ENCODE measurements at places on chromosomes 12 and 14.

GRCh38 chr12:69569236-69569635 lies 16.0 kb upstream of the CCT2 start:
- DNase-seq: no peak

DNA sequence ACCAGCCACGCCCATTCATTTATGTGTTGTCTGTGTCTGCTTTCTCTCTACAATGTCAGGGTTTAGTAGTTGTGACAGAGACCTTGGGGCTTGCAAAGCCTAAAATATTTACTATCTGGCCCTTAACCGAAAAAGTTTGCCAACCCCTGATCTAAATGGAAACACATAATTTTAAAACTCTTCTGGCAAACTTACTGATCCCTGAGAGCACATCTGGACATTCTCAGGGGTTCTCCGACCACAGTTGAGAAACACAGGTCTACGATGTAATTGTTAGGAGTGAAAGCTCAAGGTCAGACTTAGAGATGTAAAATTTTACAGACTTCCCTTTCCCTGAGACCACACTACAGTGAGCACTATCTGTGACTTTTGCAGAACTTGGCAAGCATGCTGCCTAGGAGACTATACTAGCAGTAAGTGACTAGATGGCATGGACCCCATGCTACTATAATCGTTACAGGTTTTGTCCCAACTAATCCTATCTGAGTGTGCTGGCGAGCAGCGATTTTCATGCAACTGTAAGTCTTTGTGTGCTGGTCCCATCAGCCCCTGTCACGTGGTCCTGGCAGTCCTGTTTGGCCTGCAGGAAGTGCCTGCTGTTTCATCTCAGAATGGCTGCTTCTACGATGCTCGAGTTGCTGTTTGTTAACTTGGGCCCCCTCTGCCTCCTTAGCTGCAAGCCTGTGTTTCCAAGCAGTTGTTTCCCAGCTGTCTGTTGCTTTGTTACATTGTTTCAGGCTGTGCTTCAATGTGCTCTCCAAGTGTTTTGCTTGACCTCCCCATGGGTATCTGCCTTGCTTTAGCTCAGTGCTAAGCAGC lies 21.6 kb downstream of the TMTC2 start:
- DNase-seq: peak; percentile 61

GRCh38 chr12:132121283-132121682 lies 22.8 kb downstream of the DDX51 start:
- no peak for DNase-seq

- DNase-seq: no peak
These were observed 221.3 kb downstream of the SLC6A15 start for GRCh38 chr12:84691266-84691665.

DNA sequence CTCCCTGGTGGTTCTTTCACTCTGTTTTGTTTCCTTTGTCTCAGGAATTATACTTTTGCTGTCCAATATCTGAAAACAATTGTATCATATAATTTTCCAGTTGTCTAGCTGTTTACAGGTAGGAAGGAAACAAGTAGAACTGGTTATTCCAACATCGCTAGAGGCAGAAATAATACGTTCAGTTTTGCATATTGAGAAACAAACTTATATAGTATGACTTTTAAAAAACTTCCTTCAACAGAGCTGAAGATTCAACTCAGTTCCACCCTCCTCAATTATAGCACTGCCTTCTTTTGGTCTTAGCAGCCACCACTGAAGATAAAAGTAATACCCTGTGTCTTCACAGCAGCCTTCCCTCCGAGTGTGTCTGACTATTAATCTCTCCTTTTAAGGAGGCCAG lies 214.3 kb downstream of the EFCAB11 start:
- DNase-seq: no peak

- DNase-seq: no peak
These were observed 24.1 kb downstream of the ANKRD13A start for GRCh38 chr12:110023059-110023980.

GRCh38 chr14:106662936-106663550 lies 1136.7 kb downstream of the TMEM121 start:
- no peak for DNase-seq

DNA sequence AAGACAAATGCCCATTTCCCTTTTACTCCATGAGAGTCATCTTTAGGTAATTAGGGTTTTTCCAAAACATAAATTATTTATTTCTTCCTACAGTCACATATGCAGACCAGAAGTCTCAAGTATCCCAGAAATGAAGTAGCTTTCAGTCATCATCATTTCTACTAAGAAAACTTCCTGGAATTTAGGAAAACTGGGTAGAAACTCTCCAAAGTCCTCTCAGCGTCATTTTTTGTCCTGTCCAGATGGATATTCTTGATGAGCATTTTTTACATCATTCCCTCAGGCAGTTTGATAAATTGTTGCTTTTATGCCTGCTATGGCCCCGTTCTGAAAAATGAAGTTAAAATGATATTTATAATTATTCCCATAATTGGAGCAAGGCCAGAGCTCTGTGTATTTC lies 93.9 kb upstream of the DCN start:
- no peak for DNase-seq

DNA sequence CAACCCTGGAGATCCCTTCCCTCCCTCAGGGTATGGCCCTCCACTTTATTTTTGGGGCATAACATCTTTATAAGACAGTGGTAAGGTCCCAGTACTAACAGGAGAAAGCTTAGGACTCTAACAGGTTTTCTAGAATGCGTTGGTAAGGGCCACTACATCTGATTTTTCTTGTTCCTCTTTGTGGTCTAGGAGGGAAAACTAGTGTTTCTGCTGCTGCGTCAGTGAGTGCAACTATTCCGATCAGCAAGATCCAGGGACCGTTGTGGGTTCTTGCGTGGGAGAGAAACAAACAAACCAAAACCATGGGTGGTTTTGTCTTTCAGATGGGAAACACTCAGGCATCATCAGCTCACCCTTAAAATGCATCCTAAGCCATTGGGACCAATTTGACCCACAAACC lies 123.6 kb upstream of the SLC16A7 start:
- no peak for DNase-seq

DNA sequence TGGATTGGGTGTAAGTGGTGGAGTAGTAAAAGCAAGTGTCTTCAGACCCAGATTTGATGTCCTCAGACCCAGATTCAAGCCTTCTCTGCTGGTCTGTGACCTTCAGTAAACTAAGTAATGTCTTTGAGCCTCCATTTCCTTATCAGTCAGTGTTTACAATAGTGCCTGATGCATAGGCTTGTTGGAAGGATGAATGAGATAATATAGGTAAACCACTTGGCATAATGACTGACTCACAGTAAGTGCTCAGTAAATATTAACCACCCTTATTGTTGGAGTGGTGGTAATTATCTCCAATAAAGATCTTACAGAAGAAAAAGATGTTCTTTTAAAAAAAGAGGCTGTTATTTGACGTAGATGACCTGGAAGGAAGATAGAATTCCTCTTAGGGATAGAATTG lies 86.2 kb downstream of the IGF1 start:
- no peak for DNase-seq

DNA sequence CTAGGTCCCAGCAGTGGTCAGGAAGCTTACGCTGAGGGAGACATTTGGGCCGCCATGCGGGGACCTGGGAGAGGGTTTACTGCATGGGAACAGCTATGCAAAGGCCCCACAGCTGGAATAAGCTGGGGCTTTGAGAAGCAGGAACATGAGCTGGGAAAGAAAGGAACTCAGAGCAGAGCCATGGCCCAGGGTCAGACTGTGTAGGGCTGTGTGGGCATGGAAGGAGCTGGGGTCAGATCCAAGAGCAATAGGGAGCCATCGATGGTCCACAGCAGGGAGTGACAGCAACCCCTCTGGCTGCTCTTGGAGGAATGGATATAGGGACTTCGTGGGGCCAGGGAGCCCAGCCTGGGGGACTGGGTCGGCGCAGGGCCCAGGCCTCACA lies 151.6 kb downstream of the ADGRD1 start:
- DNase-seq: no peak

DNA sequence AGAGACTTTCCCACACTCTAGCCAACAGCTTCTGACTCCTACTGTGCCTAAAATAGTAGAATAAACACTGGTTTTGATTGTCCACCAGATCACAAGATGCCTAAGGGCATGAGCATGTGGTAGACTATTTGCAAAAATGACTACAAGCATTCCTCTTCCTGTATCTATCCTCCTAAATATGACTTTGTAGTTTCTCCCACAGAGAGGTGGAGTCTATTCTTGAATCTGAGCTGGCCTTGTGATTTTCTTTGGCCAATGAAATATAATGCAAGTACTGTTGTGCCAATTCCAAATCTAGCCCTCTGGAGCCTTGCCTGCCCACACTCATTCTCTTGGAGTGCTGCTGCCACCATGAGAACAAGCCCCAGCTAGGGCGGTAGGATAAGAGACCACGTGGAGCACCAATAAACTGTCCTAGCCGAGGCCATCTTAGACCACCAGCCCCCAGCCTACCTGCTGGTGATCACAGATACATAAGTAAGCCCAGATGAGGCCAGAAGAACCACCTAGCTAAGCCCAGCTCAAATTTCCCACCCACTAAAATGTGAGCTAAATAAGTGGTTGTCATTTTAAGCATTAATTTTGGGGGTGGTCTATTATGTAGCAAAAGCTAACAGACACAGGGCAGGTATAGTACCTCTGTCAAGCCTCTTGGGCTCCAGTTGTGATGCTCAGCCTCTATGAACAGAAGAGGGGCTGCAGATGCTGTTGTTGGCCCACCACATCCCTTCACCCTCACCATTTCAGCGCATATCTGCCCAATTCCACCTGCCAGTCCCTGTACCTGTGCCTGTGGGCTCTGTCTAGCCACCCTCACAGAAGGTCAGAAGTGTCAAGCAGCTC lies 17.9 kb downstream of the ZFP36L1 start:
- no peak for DNase-seq

DNA sequence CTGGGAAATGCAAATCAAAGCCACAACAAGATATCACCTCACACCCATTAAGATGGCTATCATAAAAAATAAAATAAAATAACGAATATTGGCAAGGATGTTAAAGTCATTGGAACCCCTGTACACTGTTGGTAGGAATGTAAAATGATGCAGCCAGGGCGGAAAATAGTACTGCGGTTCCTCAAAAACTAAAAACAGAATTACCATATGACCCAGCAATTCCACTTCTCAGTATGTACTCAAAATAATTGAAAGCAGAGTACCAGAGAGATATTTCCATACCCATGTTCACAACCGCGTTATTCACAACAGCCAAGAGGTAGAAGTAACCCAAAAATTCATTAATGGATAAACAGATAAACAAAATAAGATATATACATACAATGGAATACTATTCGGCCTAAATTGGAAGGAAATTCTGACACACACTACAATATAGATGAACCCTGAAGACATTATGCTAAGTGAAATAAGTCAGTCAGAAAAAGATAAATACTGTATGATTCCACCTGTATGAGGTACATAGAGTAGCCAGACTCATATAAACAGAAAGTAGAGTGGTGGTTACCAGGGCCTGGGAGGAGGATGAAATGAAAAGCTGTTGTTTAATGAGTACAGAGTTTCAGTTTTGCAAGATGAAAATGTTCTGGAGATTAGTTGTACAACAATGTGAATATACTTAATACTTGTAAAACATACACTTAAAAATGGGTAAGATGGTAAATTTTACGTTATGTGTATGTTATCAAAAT lies 84.6 kb downstream of the TXNDC16 start:
- DNase-seq: no peak

DNA sequence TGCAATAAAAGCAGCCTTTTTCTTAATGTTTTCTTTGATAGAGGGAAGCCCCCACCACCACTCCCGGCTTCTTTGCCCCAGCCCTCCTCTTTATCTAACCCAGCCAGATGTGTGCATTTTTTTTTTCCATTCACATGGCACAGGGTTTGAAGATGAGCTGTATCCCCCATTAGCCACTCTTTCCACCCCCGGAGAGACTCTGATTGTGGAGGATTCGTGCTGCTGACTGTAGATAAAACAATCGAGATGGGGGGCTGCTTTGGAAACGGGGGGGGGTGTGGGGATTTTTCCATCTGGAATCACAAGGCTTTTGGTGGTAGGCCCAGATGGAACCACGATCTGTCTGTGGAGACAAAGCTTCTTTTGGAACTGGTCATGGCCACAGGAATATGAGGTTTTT lies 46.2 kb upstream of the VASH1 start:
- DNase-seq: no peak

DNA sequence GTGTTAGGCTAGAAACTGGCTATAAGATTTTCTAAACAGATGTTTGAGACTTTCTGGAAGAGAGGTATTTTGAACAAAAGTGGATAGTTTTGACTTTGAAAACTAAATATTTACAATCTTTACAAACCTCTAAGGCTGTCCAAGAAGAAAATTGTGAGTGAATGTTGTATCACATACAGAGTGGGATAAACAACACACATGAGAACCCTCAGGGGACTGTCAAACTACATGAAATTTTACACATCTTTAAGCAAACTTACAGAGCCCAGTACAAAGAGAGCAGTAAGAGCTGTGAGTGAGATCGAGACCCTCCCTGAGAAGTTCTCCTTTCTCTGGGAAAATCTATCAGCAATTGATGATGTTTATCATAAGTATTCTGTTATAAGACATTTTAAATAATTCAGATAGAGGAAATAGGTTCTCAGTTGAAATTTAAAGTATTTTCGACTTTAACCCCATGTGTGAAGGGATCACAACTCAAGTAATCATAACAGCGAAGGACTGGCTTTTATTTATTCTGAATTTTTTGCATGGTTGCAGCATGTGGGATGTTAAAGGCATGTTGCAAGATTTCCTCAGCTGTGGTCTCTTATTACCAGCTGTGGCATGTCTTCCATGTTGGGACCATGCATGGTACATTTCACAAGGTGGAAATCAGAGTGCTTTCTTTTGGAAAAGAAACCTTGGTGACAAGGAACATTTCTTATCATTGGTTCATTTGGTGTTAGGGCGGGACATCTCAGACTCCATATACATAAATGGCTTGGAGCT lies 264.0 kb upstream of the PRICKLE1 start:
- DNase-seq: no peak

GRCh38 chr14:54116972-54117371 lies 160.3 kb upstream of the BMP4 start:
- no peak for DNase-seq

DNA sequence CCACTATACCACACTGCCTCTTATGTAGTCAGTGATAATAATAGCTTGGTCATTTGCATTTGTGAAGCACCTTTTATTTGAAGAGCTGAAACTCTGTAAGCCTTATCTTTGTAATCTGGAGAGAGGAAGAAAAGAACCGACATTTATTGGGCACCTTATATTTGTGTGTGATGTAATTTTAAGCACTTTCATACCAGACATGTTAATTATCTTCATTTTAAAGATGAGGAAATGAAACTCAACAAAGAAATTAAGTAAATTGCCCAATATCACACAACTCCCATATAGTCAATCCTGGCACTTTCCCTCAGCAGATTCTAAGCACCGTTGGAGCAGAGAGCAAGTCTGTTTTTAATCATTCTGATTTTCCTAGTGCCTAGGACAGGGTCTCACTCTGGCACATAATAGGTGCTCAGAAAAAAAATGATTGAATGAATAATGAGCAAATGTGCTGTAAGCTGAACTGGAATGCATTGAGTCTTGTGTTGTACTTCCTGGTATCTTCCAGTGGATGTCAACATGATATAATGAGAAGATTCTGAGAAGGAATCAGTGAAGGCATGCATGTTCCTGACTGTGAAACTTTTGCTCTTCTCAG lies 418.9 kb downstream of the ZFP36L1 start:
- no peak for DNase-seq

GRCh38 chr14:33643426-33644181 lies 307.3 kb downstream of the EGLN3 start:
- DNase-seq: no peak

GRCh38 chr12:111792155-111792855 lies 25.6 kb downstream of the ALDH2 start:
- no peak for DNase-seq

All from nucleus accumbens (tissue), 56 donors.